ENCODE measurements at places on chromosomes 1 and 21. TPM values are rescaled to one million over a fixed set of nuclear protein-coding genes. Genes with fewer than 3 reads are reported as not detected.

GRCh38 chr21:44845418-44846223 lies 27.8 kb upstream of the SUMO3 start:
- peak; percentile 58 for DNase-seq

DNA sequence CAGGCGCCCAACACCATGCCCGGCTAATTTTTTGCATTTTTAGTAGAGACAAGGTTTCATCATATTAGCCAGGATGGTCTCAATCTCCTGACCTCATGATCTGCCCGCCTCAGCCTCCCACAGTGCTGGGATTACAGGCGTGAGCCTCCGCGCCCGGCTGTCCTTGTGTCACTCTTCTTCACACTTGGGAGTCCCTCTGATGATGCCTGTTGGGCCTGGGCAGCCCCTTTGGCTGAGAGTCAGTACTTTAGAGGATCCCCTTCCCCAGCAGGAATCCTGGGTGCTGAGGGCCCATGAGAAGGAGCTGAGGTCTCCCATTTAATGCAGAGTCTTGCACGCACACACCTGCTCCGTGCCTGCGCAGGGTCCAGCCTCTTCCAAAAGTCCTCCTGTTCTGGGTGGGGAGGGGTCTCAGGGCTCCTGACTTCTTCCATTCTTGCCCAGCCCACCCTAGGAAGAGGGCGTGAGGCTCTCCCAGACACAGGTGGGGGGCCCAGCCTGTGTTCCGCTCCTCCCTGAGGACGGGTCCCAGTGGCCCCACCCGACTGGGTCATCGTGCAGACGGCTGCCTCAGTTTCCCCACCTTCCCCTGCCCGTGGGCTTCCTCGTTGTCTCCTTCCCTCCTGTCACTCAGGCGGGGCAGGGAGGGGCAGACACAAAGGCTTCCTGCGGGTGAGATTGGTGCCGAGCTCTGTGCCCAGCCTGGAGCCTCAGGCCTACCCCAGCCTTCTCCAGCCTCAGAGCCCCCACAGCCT lies 3.9 kb downstream of the TTLL10 start:
- DNase-seq: no peak

DNA sequence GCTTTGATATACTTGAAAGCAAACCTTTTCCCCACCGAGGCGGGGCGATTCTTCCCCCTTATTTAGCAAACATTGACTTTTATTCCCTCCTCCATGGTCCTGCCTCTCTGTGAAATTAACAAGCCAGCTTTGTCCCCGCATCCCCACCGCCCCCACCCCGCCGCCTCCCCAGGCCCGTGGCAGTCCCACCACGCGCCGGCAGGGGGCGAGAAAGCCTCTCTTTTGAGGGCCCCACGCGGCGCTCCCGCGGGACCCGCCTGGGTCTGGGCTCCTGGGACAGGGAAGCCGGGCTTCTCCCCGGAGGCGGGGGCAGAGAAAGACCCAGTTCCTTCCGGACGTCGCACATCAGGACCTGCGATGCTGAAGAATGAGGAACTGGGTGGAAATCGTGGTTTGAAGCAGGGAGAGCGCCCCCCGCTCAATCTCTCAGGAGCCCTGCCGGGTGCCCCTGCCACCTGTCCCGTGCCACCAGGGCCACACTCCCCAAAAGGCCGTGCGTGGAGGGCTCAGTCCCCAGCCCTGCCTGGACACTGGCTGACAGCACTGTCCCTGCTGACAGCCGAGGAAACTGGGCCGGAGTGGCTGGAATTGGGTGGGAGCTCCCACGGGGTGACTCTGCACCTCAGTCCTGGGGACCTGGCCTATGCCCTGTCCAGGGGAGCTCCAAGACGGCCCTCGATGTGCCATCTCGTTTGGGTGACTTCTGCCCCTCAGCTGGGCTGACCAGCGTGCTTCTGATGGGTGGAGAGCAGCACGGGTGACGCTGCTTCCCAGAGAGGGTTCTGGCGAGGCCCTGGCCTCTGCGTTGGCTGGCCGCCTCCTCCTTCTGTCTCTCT lies 8.6 kb upstream of the ACTRT2 start:
- peak; percentile 24 for DNase-seq

DNA sequence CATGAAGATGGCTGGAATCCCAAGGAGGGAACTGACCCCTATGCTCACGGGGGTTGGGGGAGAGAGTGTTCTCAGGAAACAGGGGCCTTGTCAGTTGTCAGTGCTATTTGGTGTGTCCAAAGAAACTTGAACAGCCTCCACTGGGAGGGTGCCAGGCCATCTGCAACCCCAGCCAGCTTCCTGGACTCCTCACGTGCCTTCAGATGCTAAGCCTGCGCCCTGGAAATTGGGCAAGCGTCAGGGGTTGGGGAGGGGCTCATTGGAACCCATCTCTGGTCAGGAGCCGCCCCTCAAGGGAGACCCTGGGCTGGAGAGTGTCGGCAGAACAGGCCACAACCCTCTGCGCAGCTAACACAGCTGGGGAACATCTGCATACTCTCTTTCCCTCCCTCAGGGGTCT lies 13.1 kb upstream of the LHX4 start:
- no peak for DNase-seq

- DNase-seq: no peak
Observed at GRCh38 chr1:219573960-219574359, 38.9 kb downstream of the ZC3H11B start.

- no peak for DNase-seq
Observed at GRCh38 chr1:192615055-192615454, 20.9 kb upstream of the RGS13 start.

DNA sequence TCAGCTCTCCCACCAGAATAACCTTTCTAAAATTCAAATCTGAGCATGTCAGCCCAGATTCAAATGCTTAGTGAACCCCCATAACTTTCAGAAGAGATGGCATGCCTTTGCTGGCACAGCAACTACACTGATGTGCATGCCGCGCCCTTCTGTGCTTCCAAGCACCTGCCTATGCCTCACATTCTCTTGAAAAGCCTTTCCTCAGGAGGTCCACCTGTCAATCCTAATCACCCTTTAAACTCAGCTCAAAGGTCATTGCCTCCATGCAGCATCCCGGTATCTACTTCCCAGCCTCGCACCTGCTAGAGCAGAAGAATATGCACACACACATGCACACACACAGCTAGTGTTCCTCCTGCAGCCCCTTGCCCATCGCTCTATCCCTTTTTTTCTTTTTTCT lies 5.2 kb upstream of the S100A2 start:
- no peak for DNase-seq

GRCh38 chr1:179142889-179143299 lies 61.0 kb downstream of the TOR3A start:
- DNase-seq: no peak

GRCh38 chr1:54137534-54138061 lies 15.2 kb downstream of the CDCP2 start:
- DNase-seq: no peak

DNA sequence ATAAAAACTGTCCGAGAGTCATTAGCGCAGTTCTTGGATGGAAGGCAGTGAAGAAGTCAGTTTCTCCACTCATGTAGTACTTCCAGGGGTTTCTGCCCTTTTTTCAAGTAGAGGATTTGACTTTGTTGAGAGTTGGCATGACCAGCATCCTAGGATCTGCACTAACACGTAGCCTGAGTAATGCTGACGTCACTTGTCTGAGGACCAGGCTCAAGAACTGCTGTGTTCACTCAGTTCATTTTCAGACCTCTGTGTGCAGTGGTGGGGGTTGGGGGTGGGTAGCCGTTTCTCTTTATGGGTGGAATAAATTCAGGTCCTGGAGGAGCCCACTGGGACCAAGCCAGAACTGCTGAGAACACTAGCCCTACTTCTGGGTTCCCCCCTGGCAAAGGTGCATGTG lies 53.3 kb downstream of the MRPS6 start:
- no peak for DNase-seq

DNA sequence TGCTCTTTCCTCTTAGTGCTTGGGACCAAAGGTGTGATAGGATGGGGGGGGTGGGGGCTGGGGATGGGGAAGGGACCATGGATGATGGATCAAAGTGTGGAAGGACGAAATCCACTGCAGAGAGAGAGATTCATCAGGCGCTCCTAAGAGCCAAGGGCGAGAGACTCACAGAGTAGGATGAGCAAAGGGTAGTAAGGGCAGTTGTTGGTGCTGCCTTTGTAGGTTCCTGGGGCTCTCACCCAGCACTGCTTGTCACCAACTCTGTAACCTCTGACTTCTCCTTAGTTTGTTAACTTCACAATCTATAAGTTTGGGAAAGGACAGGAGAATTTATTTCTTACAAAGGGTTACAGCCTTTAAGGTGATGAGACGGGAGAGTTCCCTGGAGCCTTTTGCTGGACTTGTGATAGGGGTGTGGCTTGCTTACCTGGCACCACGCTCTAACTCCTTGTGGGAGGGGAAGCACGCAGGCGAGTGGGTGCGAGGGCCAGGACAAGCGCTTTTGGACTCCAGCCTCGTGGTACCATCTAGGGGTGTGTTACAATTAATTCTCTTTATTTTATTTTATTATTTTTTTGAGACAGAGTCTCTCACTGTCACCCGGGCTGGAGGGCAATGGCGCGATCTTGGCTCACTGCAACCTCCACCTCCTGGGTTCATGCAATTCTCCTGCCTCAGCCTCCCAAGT lies 1.6 kb upstream of the PDXK start:
- no peak for DNase-seq

DNA sequence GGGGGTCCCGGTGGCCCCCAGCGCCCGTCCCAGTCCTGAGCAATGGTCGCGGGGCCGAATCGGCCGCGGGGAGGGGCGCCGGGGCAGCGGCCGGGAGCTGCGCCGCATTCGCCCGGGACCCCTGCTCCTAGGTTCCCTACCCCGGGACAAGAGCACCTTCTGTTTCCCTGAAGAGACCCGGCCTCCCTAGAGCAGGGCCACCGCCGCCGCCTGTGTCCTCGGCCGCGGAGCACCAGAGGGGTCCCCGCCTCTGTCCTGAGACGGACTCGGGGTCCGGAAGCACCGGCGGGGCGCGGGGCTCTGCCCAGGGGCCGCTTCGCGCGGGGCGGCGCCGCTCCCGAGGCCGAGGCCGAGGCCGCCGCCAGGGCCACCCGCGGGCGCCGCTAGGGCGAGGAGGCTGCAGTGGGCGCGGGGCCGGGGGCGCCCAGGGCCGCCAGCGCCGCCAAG lies 157.9 kb downstream of the CASZ1 start:
- no peak for DNase-seq

- no peak for DNase-seq
Observed at GRCh38 chr1:233627376-233627775, 13.5 kb downstream of the KCNK1 start.

DNA sequence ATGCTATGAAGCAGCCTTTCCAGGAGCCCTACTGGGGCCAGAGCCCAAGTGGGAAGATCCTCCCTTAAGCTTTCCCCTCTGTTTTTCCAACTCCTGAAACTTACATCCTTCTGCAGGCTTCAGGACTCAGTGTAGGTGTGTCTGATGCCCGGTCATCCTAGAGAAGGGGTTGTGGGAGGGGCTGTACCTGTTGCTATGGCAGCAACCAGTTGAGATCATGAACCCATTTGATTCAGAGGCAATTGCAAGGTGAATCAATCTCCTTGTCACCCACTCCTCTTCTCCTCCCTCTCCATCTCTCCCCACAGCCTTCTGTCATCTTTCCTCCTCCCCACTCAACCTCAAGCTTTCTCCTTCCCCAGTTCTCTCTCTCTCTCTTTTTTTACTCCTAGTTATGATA lies 151.8 kb downstream of the CACNA1E start:
- no peak for DNase-seq

GRCh38 chr1:204859861-204860267 lies 10.8 kb upstream of the NFASC start:
- no peak for DNase-seq

DNA sequence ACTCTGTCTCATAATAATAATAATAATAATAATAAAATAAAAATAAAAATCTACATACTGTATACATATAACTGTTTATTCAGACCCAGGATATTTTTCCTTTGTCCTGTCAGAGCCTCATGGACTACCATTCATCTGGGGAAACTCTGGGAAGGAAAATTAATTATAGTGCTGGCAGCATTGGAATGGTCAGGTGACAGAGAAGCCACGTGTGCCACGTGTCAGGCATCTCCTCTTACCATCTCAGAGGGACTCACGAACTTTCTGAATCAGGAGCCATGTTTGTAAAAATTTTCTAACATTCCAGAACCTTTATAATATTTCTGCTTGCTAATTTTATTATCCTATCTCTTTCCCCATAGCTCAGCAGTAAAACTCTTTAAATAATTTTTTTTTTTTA lies 97.8 kb upstream of the HNRNPU start:
- no peak for DNase-seq

GRCh38 chr1:175944591-175944990 lies 201.2 kb upstream of the TNR start:
- no peak for DNase-seq

GRCh38 chr1:3743826-3744225 lies 8.4 kb upstream of the CCDC27 start:
- no peak for DNase-seq

DNA sequence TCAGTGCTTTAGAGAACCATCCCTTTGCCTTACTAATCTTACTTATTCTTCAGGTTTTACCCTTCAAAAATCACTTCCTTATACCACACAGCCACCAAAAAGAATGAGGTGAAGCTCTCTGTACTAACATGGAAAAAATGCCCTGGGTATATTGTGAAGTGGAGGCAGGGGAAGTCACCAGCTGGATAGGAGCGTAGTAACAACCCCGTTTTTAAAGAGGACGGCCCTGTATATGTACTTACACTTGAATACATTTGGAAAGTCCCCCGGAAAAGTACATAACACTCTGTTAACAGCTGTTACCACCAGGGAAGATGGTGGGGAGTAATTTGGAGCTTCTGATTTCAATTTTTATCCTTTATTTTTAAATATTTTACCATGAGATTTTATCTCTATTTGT lies 28.2 kb upstream of the KHDRBS1 start:
- no peak for DNase-seq

DNA sequence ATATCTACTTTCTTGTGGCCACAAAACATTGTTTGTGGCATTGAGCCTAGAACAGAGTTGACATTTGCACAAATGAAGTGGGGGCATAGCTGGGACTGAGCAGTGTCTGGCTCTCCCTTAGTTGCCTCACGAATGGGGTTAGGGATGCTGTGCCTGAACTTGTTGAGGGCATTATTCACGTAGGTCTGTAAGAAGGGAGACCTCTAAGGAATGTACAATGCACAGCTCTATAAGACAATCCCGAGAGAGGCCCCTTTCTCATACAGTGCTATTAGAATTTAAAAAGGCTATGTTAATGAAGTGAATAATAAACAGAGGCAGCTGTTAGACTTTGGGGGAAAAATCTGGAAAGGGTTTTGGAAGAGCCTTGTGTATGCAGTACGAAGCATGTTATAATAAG lies 118.4 kb upstream of the DEPDC1 start:
- no peak for DNase-seq

DNA sequence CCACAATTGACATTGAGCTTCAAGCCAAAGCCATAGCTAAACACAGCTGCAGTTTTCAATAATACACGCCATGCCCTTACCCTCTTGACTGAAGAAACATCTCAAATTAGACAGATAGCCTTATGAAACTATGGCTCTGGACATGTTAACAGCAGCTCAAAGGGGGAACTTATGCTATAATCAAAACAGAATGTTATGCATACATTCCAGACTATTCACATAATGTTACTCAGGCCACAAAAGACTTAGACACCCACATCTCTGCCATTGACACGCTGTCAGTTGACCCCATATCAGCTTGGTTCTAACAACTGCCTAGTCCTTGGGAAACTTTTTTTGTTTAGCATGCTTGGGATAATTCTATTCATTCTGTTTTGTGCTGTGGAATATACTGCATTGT lies 2.3 kb upstream of the NENF start:
- no peak for DNase-seq

The CCDC27 gene
- not detected for total RNA-seq

The TNFSF18 gene
- total RNA-seq: not detected

The HDAC1 gene
- 128 TPM for total RNA-seq

The RCSD1 gene
- 3.0 TPM for total RNA-seq

The SYCP1 gene
- not detected for total RNA-seq

The CFHR2 gene
- total RNA-seq: not detected

The IQCC gene
- total RNA-seq: 7.3 TPM

The NPHP4 gene
- total RNA-seq: 31.9 TPM

The KLHDC9 gene
- total RNA-seq: 8.0 TPM

The GOLT1A gene
- not detected for total RNA-seq

The ROR1 gene
- total RNA-seq: 10.8 TPM

All from neural crest cell (in vitro differentiated cells).